ENCODE measurements at places on chromosomes 2 and 18. TPM values are rescaled to one million over a fixed set of nuclear protein-coding genes. Genes with fewer than 3 reads are reported as not detected.

- no peak for DNase-seq
These were observed 2.2 kb downstream of the NEDD4L start for GRCh38 chr18:58046093-58046793.

- DNase-seq = no peak
These were observed 30.4 kb downstream of the EEF1B2 start for GRCh38 chr2:206190111-206190510.

GRCh38 chr2:199929262-199929661, 18.2 kb downstream of the C2orf69 start:
- DNase-seq = no peak

DNA sequence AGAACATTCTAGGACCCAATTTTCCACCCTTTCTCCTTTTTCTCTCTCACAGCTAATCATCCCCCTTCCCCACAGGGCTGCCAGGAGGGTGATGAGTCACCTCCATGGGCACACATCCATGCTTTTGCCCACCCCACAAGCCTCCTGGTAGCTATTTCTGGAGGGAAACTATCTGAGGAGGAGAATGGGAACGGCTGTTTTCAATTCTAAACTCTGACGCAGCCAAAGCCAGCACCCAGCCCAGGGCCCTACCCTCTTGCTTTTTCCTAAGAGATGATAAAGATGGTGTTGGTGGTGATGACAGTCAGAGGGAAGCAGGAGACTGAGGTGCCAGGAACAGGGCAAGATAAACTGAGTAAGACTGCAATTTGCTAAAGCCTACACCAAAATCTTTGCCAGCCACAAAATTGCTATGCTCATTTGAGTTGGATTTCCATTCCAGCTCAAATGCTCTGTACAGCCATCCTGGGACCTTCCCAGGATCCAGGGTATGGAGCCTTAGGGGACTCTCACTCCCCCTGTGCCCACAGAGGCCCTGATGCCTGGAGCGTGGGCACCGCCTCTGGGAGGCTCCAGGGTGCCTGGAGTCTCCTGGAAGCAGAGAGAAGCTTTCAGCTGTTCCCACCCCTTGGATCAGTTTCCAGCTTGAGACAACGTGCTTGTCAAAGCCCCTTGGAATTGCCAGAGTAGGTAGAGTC, 62.0 kb upstream of the FZD7 start:
- no peak for DNase-seq

GRCh38 chr2:55239656-55240222, 7.3 kb downstream of the RPS27A start:
- no peak for DNase-seq

- DNase-seq = no peak
These were observed 154.1 kb upstream of the ZSWIM2 start for GRCh38 chr2:187003038-187003554.

GRCh38 chr2:189527041-189527750, 53.4 kb downstream of the SLC40A1 start:
- no peak for DNase-seq

- DNase-seq = no peak
These were observed 98.9 kb upstream of the LGALSL start for GRCh38 chr2:64354857-64355680.

DNA sequence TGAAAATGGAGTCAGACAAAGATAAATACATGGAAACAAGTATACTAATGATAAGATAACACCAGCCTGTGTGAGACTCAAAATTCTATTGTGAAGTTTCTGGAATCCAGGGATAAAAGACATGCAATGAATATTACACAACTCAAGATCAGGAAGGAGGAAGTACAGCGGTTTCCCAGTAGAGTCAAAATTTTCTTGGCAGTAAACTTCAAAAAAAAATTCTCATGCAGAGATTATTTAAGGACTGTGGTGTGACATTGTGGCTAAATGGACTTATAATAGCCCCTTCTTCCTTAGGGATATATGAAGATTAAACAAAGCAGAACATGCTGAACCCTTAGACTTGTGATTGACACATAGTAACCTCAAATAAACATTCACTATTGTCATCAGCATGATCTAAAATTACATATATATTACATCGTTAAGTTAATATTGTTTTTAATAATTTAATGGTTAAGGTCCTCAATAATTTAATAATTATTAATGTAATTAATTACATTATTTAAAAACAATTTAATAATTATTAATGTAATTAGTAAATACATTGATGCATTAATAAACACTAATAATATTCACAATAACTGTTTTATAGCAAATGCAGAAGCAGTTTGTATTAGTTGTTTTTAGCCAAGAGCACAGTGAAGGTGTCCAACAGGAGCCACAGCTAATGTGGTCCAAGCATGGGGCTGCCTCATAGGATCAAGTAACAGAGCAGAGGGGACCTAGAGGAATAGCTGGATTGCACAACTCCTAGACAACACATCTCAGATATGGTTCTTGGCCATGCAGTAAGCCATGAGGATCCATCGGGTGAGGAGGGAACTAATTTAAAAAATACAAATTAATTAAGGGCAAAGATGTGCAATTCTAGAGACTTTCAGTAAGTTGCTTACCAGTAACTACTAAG, 77.3 kb downstream of the POLE4 start:
- DNase-seq = no peak

DNA sequence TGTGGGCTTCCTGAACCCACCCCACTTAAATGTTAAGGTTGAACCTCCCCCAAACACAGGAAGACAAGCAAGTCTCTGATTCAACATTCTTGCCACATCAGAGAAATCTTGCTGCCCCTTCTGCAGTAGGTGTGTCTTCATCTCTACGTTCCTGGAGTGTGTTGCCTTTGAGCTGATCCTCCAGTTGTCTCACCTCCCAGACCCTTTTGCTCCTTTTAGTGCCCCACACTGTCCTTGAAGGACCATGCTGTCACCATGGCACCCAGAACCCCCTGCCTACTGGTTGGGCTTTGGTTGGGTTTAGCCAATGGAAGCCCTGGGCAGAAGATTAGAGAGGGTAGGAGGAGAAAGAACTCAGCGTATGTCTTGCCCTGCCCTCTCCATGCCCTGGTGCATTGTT, 10.7 kb downstream of the CAB39 start:
- DNase-seq = no peak

DNA sequence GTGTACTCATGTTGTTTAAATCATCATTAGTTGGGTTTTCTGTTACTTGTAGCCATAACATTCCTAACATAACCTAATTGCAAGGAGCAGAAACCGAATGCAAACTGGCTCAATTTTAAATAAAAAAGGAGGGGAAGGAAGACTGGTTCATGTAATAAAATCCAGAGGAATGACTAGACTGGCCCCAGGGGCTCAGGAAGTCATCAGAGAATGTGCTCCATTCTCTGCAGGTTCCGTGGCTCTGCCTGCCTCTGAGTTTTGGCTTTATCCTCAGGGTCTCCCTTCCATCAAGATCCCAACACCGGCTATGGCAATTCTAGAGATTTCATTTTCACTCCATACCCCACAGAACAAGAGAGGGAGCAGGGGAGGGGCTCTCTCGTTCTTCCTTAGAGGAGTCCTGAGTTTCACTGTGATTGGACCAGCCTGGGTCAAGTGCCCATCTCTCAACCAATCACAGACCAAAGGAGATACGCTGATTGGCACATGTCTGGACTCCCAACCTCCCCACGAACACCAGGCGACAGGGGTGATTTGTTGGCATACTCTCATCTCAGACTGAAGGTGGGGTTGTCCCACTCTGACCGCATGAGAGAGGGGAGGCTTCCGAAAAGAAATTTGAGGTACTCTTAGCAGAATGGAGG, 64.8 kb downstream of the NPPC start:
- DNase-seq = no peak

- peak; percentile 91 for DNase-seq
These were observed at the start of gene ATP8B1 for GRCh38 chr18:57803103-57803969. ATP8B1 (minus strand) TSS chr18:57803315; CDS start chr18:57731807, 71,508 bp downstream.

DNA sequence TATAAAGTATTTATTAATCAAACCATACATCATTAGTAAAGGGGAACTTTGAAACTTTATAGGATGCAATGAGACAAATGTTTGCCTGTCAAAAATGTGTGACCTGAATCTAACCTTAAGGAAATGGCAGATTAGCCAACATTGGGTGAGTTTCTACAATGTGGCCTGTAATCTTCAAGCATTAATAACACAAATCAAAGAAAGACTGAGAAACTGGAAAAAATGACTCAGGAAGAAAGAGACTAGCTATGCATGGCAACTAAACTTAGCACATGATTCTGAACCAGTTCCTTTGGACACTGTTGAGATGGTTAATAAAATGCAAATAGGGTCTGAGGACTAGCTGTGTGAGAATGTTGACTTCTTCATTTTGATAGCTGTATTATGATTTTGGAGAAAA, 628.6 kb upstream of the ID2 start:
- DNase-seq = no peak

GRCh38 chr18:52227536-52227935, 112.5 kb upstream of the DCC start:
- no peak for DNase-seq

- DNase-seq = no peak
These were observed 50.5 kb downstream of the MTA3 start for GRCh38 chr2:42618972-42619371.

GPR75 gene
- 4.4 TPM for total RNA-seq

ARHGAP28 gene
- 7.9 TPM for total RNA-seq

CHPF gene
- 45.1 TPM for total RNA-seq

SCN7A gene
- total RNA-seq = 0.11 TPM
